ENCODE measurements at places on chromosomes 12 and 14. TPM values are rescaled to one million over a fixed set of nuclear protein-coding genes. Genes with fewer than 3 reads are reported as not detected.

DNA sequence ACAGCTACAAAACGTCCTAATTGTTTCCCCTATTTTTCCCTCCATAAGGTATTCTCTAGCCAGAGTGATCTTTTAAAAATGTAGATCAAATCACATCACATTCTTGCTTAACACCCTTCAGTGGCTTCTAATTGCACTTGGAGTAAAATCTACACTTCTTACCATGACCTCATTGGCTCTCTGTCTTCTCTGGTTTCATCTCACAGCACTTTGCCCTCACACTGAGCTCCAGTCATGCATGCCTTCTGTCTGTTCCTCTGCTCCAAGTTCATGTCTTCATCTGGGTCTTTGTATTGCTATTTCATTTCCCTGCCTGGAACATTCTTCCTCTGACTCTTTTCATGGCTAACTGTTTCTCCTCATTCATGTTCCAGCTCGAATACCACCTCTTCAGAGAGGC is 220.4 kb upstream of the GARIN6 start:
- DNase-seq: no peak

- DNase-seq: peak; percentile 64
These were observed 505 bp downstream of the RASSF3 start for GRCh38 chr12:64610660-64611340.

GRCh38 chr12:131620520-131620919 is 90.4 kb upstream of the SFSWAP start:
- DNase-seq: no peak

- no peak for DNase-seq
These were observed 313.3 kb downstream of the DUSP6 start for GRCh38 chr12:89038831-89039512.

TMPO gene
- total RNA-seq: 133 TPM

Measured in M059J (cell line).